ENCODE measurements at places on chromosomes 16 and 17.

- no peak for DNase-seq
Measured at GRCh38 chr16:57348327-57348726, 10.3 kb upstream of the CCL22 start.

GRCh38 chr17:15247891-15248529 is 17.1 kb downstream of the PMP22 start:
- no peak for DNase-seq

- DNase-seq = peak; percentile 83
Measured at GRCh38 chr16:56632156-56632847, at the start of gene MT1M. TSS of gene MT1M (plus strand) at chr16:56632659. CDS start at chr16:56632732, 73 bp downstream.

DNA sequence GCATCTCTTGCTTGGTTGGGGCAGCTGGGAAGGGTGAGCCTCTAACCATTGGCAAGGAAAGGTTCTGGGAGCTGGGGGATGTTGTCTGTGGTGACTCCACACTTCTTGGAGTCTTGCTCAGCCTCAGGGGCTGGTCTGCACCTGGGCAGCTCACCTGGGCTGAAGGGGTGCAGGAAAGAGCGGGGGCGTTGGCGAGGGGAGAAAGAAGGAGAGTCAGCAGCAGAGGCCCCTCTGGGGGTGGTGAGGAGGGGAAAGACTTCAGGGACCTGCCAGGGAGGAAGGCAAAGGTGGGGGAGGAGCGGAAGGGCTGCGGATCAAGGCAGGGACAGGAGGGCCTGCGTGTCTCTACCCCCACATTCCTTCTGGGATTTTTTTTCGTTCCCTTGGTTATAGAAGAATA is 47.7 kb downstream of the CCDC42 start:
- DNase-seq = no peak

GRCh38 chr17:78019367-78019975 is 61.0 kb downstream of the TNRC6C start:
- DNase-seq = no peak

- no peak for DNase-seq
Measured at GRCh38 chr17:69608808-69609472, 194.4 kb downstream of the MAP2K6 start.

All from sigmoid colon (tissue), 7 donors.